NCI-H146 (cell line): ENCODE measurements at places on chromosomes 7 and 10.
A peak's percentile ranks its signal among the peaks of the same experiment; 100 is the strongest.

- DNase-seq, result no peak
Observed at GRCh38 chr7:16594061-16594460, 51.5 kb downstream of the ANKMY2 start.

- DNase-seq, result no peak
Observed at GRCh38 chr7:37930226-37930948, 9.9 kb downstream of the EPDR1 start.

GRCh38 chr10:69503001-69503895 is 52.0 kb downstream of the TSPAN15 start:
- DNase-seq, result no peak

DNA sequence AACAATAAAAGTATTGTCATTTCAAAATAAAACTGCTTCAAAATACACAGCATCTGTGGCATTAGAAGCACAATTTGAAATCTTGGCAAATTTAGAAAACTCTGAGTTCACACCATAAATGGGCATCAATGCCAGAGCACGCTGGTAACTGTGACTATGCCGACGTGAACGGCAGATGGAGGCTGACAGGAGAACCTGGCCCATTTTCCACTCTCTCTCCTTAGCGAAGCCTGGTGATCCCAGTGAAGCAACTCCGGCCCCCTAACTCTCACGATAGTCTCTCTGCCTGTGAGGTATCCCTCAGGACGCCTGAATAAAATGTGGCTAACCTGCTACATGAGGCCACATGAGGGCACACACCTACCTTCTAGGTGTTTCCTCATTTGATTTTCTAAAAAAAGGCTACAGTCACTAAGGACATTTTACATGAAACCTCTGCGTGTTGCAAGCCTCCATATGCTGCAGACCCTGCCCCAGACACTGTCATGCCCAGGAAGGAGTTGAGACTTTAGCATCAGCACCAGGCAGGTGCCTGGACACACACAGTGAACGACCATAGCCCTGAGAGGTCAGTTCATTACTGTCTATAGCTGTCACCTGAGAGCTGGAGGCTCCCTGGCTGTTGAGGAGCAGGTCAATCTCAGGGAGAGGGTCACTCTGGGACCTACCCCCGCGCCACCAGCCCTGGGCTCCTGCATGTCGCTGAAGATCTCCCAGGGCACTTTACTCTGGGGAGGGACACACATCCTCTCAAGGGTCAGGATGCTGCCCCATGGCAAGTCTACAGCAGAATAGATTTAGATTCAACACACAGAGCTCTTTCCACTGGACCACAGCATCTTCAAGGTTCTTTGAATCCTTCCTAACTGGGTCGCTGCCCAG is 62.9 kb upstream of the CAMK2B start:
- no peak for DNase-seq

DNA sequence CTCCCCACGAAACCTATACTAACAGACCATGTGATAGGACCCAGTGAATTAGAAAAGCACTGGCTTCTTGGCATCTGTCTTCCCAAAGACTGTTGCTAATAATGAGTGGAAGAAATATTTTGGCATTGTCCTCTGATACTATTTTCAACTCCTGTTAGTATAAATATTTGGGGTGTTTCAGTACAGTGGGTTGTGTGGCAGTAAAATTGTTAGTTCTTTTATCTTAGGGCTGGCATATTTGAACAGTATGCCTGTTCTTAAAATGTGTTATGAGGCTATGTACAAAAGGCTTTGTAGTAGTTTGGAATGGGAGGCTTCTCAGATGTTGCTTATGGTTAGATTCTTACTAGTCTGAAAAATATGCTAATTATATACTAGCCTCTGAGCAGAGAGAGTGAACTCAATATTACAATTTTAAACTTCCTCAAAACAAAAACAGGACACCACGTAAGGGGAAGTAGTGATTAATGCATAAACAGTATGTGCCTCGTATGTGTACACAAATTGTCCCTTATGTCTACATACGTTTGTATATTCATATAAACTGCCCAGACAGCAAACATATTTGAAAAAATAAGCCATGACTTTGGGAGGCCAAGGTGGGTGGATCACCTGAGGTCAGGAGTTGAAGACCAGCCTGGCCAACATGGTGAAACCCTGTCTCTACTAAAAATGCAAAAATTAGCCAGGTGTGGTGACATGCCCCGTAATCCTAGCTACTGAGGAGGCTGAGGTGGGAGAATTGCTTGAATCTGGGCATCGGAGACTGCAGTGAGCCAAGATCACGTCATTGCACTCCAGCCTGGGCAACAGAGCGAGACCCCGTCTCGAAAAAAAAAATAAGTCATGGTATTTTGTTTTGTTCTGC is 115.4 kb downstream of the ARID5B start:
- DNase-seq, result no peak

DNA sequence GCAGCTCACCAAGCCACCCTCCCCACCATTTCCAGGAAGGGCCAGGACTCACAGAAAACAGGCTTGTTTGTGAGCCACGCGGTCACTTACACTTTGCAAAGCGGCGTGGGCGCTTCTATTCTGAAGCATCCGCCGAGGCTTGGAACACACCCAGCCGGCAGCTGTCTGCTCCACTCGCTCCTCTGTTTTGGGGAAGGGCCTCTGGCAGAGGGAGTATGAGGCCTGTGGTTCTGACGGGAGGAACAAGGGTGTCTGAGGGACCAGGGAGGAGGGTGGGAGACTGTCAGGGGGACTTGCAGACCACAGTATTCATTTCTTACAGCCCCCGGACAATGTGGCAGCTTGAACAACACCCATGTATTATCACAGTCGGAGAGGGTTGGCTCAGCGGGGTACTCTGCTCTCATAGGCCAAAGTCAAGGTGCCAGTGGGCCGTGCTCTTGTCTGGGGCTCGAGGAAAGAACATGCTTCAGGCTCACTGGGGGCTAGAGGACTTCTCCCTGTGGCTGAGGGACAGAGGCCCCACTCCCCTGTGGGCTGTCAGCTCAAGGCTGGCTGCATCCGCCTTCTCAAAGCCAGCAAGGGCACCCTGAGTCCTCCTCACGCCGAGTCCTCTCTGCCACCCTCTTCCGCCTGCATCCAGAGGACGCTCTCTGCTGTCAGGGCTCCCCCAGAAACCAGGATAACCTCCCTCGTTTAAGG is 60.4 kb upstream of the FAM20C start:
- no peak for DNase-seq

DNA sequence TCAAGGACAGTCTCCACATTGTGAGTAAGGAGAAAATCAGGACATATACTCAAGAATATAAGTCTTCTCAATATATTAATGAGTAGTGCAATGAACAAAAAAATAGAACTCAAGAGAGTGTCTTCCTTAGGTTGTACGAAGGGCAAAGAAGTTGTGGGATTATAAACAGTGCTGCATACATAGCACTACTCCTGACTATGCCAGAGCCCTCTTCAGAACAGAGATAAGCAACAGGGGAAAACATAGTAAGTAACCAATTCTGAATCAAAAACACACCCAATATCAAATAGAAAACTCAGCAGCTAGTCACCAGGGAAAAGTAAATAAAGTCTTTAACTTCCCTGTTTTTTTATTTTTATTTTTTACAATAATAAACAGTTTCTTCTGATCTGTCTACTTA is 10.6 kb downstream of the ARHGAP21 start:
- no peak for DNase-seq

DNA sequence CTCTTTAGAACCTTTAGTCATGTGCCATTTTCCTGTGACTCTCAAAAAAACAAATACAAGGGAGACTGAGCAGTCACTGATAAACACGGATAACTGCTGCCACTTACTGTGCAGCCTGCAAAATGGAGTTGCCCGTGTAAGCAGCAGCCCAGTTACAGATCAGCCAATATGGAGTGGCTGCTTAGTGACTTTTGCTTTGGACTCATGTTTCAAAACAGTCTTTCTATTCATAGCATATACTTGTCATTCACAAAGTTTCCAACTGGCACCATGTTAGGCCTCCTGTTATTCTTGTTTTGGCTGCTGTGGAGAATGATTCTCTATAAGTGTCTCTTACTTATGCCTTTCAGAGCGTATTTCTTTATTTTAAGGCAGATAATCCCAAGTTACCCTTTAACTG is 3.0 kb downstream of the FAM204A start:
- peak; percentile 8 for DNase-seq

DNA sequence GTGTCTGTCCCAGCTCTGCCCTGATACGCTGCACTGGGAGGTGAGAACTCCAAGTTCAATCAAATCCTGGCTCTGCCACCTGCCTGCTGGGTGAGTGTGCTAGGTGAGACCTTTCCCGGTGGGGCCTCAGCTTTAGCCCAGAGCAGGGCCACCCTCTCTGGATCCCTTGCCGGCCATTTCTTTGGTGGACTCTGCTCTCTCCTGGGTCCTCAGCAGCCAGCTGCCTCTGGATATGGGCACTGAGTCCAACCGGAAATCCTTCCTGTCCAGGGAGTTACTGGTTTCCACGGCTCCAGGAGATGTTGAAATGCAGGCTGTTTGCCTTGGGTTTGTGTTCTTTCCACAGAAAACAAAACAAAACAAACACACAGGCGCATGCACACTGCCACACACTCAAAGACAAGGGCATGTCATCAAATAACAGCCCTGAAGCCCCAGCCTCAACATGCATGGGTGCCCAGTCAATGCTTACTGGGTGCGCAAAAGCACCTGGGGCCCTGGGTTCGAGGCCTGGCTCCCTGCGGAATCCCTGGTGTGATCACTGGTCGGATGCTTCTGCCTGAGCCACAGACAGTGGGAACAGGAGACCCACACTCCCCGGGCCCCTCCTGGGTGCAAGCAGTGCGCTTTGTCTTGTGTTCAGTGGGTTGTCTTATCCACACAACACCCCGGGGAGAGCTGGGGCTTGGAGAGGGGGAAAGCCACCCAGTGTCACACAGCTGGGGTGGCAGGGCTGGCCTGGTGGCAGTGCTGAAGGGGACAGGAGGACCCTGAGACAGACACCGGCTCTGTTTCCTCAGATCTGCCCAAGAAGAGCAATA is 33.1 kb downstream of the PPIF start:
- no peak for DNase-seq

DNA sequence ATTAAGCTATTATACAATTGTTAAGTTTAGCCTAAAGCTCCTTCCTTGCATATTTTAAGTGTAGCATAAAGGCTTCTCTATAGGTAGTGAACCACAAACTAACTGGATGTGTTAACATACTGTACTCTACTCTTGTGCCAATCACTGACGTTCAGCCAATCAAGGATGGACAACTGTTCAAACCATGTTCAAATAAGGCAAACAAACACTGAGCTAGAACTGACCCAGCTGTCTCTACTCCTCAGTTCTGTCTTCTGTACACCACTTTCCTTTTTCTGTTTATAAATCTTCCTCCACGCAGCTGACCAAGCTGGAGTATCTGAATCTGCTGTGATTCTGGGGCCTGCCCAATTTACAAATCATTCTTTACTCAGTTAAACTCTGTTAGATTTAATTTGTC is 188.7 kb upstream of the MBL2 start:
- peak; percentile 23 for DNase-seq

GRCh38 chr10:72814099-72814790 is 79.3 kb upstream of the OIT3 start:
- no peak for DNase-seq

GRCh38 chr7:87507446-87507845 is 32.0 kb upstream of the ABCB4 start:
- DNase-seq, result peak; percentile 26

DNA sequence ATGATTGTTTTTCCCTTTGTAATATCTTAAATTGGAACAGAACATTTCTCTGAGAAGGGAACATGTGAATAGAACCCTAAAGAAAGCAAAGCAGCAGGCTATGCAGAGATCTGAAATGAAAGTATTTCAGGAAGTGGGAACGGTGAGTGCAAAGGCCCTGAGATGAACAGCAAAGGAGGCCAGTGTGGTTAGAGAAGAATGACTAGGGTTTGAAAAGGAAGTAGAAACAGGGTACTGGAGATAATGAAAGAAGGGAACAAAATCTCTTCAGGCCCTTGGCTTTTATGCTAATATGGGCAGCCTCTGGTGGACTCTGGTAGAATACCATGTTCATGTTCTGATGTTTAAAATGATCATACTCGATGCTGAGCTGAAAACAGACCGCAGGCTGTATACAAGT is 22.2 kb downstream of the ARHGAP21 start:
- DNase-seq, result no peak

GRCh38 chr7:95011995-95012394 is 104.6 kb downstream of the PPP1R9A start:
- no peak for DNase-seq

DNA sequence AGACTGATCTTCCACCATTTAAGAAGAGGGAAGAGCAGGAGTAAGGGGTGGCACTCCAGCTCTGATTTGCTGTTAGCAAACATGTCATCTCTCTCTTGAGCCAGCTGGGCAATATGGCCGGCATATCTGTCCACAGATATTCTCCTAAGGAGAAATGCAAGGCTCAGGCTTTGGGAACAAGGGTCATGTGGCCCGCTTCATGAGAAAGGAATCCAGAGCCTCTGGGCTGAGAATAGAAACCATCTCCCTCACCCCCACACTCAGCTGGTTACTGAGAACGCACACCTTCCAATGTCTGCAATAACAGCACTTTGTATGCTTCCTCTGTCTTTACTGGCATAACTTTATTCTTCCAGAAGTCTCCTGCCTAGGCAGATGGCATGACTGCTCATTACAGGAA is 171.2 kb downstream of the ELMO1 start:
- DNase-seq, result no peak

DNA sequence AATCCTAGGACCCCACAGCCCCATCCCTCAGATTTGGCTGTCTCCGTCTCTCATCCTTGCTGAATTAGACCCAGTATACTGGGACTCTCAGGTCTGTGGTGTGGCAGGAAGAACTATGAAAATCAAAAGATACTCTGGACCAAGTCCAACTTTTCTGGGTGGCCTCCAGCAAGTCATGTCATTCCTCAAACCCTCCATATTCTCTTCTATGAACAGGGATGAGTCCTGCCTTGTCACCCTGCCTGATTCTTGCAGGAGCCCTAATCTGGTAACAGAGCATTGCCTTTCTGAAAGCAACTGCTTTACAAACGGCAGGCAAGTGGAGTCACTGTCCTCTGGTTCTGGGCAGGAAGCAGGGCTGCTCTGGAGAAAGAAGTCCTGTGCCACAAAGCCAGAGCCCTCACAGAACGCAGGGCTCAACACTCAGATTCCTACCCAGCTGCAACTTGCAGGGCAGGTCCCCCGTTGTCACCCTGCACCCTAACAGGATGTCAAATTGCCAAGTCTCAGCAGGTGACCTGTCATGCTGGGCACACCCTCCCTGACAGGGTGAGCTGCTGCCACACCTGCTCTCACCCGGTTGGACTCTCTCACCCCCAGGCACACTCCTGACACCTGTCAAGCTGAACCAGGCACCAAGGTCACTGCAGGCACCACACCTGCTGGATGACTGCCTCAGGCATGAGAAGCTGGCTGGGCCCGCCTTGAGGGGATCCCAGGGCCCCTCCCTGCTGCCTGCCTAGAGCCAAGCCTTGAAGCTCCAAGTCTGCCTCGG is 227.7 kb downstream of the KCNMA1 start:
- DNase-seq, result peak; percentile 98
